ENCODE measurements at places on chromosomes 16 and 17.

- DNase-seq: no peak
Measured at GRCh38 chr17:33696102-33696501, 403.0 kb upstream of the ASIC2 start.

DNA sequence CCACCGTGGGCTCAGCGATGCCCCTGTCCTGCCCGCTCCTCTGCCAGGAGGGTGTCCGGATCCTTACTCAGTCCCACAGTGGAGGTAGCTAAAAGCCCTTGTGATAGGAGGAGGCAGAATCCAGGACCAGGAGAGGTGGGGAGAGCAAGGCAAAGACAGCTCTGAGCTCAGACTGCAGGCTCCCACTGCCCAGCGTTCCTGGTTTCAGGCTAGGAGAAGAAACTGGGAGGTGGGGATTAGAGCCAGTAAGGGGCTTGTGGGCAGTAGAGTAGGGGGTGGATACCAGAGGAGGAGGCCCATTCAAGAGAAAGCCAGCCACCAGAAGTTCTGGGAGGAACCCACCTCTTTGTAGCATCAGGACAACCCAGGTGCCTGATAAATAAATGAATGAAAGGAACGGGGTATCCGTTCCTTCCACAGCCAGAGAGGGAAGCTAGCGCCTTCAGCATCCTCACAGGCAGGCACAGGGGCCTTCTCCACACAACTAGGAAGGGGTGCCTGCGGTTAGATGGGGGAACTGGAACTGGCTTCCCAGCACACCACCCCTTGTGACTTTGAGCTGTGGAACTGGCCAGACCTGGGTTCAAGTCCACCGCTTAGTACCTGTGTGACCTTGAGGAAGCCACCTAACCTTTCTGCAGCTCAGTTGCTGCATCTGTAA lies 2.3 kb downstream of the IL21R start:
- no peak for DNase-seq

DNA sequence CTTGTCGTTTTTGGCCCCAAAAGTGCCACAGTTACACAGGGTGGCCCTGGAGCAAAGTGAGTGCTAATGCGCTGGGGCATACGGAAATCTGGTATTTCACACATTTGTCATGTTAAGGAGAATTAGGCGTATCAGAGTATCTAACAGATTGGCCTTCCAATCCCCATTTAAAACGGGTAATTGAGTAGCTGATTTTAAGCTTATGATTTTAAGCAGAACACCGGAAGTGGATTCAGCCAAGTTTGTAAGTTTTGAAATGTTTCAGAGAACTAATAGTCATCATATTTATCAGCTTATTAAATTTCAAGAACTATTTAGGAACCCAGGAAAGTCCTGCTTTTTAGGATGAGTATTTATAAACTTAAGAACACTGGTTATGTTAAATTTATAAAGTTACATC lies 19.5 kb downstream of the LRRC75A start:
- DNase-seq: no peak

GRCh38 chr16:58107709-58108108 lies 21.5 kb downstream of the CFAP20 start:
- no peak for DNase-seq

GRCh38 chr17:43875476-43876147 lies 28.6 kb downstream of the CD300LG start:
- no peak for DNase-seq

- no peak for DNase-seq
Measured at GRCh38 chr17:60079401-60080243, 901 bp upstream of the HEATR6 start.

GRCh38 chr16:19001788-19002187 lies 18.1 kb downstream of the TMC7 start:
- no peak for DNase-seq

DNA sequence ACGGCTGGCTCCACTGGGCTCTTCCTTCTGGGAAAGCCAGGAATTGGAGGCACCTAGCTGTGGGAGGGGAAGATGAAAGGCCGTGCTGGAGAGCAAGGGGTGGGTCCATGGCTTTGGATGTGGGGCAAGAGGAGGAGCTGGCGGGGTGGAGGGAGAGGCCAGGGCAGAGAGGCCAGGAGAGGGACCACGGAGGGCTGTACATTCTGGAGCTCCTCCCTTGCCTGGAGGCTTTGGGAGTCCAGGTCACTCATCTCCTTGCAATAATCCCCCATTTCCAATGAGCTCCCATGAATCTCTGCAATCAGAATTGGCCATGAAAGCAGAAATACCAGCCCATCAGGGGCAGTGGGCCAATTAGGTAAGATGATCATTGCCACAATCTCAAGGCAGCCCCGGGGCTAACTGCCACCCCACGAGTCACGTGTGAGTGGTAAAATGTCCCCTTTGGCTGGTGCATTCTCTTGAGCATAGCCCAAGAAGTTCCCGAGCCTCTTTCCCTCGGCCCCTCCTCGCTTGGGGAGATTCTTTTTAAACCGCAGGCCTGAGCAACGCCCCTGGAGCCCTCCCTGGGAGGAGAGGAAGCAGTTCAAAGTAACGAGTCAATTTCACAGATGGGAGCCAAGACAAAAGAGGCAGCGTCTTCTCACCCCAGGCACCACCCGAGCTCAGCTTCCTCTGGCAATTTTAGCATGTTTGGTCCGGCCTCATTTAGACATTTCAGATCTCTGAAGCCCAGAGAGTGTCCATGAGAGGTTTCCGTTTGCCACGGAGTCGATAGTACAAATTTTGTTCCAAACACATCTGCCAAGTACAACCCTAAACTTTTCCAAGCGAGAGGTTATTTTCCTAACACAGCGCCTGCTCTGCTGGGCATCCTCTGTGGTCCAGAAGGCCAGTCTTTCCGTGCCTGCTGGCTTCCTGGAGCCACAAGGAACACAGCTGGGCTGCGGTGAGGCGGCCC lies 13.4 kb downstream of the RTN4RL1 start:
- DNase-seq: no peak

DNA sequence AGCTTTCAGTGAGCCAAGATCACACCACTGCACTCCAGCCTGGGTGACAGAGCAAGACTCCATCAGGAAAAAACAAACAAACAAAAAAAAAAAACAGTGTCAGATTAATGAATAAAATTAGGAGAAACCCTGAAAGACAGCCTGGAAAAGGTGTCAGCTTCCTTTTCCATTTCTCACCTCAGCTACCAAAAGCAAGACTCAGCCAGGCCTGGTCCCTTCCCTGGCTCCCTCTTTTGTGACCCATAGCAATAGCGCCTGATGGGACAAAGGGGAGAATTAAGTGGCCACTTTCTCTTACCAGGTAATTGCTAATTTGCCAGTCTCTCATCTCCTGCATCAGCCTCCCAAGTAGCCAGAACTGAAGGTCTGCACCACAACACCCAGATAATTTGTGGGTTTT lies 3.9 kb upstream of the THRA start:
- no peak for DNase-seq
